ENCODE measurements at places on chromosomes 3 and 15.

- peak; percentile 68 for DNase-seq
Measured at GRCh38 chr3:186258968-186259367, 103.1 kb downstream of the DGKG start.

DNA sequence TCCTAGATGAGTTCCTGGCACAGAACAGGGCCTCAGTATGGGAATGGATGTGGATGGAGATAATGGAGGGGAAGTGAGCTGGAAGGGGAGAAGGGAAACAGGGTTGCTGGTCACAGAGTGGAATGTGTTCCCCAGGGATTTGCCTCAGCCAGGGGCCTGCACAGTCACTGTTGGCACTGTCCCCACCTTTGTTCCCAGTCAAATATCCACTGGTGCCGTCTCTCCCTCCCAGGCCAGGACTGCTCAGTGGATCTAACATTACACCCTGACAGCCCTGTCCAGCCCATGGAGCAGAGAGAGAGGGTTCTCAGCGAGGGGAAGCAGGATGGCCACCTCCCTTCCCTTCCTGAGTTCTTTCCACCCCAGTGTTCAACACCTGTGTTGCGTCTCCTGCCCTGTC, 1.5 kb upstream of the PPP1R2 start:
- DNase-seq = no peak

DNA sequence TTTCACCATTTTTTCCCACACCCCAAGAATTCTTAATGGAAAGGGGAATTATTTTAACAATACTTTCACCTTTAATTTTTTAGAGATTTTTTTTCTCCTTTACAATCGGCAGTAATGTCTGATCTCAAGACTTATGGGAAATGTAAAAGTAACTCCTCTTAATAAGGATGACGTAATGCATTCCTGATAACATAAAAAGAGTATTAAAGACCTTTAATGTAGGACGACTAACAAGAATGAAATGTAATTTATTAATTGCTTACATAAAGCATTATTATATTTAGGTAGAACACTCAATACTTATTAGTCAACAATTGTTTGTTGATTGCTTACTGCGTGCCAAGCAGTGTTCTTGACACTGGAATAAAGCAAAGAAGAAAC, 416.8 kb upstream of the NAALADL2 start:
- no peak for DNase-seq

DNA sequence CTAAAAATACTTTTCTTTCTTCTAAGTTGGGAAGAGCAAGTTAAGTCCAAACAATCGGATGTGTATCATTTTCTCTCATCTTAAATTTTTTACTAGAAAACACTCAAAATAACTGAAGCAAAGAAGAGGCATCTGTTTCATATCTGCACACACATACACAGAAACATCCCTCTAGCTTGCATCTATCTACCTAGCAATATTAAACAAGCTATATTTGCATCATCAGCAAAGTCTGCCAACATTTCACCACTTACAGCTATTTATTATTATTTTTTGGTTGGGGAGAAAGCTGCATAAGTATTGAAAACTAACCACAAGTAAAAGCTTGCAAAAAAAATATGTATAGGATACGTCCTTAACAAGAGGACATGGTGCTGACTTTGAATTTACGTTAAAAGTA, 1.9 kb downstream of the GOLIM4 start:
- no peak for DNase-seq

- DNase-seq = peak; percentile 95
Measured at GRCh38 chr15:85380217-85380811, at the start of gene AKAP13. AKAP13 (plus strand) TSS chr15:85380603; CDS start chr15:85485721, 105,118 bp downstream.

DNA sequence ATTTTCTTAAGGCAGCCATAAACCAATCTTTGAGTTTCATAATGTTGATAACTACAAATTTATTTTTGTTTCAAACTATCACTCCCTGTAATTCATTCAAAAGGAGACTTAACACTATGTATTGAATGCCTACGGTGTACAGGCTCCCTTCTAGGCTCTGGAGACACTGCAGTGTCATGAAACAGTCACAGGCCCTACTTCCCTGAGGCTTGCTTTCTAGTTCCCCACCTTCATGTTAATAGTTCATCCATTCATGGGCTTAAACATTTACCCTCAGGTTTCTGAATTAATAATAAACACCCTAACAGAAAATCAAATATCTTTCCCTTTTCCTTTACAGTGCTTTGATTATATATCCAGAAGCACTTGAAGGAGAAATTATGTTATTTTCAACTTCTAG, 168.7 kb downstream of the CHL1 start:
- no peak for DNase-seq

DNA sequence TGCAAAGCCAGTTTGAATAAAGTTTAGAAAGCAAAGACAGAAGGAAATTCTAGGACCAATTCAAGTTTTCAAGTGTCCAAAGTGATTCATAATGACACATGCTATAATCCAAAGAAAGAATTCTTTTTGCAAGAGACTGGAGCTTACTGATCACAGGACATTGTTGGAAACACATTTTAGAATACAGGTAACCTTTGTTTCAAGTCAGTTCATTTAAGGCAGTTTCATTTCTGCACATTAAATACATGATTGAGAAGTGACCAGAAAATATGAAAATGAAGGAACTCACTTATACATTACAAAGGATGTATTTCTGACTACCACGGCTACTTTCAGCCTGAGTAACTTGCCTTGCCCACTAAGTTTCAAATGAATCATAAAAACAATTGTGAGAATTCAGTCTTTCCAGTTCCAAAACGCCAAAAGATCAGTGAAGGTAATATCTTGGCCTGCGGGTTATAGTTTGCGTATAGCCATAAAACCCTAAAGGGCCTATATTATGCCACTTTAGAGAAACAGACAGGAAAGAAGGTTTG, 48.7 kb downstream of the PRICKLE2 start:
- DNase-seq = no peak

- no peak for DNase-seq
Measured at GRCh38 chr3:38773528-38773927, 42.5 kb downstream of the SCN10A start.

- DNase-seq = no peak
Measured at GRCh38 chr3:38707730-38708129, 58.2 kb upstream of the SCN5A start.

- DNase-seq = no peak
Measured at GRCh38 chr3:188488801-188489200, 334.8 kb downstream of the LPP start.

DNA sequence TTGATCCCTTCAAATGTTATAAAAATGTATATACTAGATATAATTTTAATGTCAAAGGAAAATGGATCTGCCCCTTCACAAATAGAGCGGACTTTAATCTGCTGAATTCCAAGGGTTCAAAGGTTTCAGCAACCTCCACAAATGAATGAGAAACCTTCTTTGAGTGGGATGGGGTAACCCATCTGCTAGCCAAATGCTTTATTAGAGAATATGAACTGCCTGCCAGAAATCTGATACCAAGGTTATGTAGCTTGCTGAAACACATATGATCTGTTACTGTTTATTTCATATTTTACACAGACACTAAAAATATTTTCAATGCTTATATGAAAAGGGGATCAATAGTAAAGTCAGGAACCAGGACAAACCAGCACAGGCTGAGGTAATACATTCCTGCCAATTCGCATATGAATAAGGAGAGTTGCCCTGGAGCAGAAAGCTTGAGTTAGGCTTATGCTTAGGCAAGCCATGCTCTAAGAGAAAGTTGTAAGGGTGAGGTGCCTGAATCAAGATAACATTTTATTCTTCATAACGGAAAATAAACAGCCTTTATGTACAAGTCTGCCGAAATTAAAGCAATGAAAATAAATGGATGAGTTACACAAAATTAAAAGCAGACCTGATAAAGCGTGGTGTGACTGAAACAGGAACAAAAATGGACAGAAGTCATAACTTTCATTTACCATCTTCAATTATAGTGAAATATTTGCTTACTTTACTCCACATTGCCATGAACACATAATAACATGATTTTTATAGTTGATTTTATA, 26.5 kb downstream of the PLOD2 start:
- no peak for DNase-seq

DNA sequence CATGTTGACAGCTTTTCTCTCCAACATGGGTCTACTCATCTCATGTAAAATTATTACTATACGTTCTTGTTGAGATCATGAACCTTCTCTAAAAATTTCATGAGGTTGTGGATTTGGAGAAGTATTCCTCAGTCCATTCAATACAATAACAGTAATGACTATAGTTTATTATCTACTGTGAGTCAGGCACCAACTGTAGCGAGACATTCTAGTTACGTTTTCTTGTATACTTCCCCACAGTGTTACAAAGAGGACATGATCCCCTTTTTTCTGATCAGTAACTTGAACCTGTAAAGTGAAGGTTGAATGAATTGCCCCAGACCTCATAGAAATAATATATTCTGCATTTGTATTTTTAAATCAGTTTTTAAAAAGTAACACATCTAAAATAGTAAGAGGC, 76.4 kb downstream of the AKAP13 start:
- DNase-seq = no peak

GRCh38 chr3:122937745-122938144, 89.8 kb downstream of the SEMA5B start:
- no peak for DNase-seq

GRCh38 chr15:42270551-42270950, 2.5 kb upstream of the GANC start:
- DNase-seq = no peak

GRCh38 chr3:160078533-160078932, 89.9 kb downstream of the IL12A start:
- no peak for DNase-seq

GRCh38 chr3:192904632-192905289, 12.9 kb downstream of the MB21D2 start:
- no peak for DNase-seq

DNA sequence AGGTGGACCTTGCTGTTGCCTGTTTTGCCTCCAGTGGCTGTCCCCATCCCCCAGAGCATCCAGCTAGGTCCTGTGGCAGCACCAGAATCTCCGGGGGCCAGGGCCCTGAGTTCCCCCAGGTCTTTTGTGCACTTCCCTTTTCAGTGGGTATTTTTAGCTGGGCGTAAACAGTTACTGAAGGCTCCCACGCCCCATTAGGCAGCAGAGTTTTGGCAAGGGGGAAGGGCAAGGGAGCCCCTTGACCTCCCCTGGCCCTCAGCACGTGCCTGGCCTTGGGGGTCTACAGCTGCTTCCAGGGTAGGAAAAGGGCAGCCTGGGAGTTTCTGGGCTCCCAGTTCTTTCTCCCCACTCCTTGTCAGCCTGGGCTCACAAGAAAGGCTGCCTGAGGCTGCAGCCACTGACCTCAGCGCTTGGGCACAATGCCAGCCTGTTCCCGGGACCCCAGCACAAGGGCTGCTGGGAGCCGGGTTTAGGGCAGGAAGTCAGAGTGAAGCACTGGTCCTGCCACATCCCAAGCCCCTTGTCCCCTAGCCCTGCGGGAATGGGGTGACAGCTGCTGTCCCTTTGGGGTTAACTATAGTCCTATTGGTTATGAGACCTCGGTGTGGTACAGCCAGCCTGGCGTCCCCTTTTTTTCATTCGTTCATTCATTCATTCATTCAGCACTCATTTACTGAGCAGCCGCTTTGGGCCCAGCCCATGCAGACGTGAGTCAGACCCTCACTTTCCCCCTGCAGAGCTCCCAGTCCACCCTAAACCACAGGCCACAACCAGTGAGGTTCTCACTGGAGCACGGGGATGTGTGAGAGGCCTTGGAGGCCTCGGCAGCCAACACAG, 8.4 kb downstream of the CSK start:
- DNase-seq = peak; percentile 87

DNA sequence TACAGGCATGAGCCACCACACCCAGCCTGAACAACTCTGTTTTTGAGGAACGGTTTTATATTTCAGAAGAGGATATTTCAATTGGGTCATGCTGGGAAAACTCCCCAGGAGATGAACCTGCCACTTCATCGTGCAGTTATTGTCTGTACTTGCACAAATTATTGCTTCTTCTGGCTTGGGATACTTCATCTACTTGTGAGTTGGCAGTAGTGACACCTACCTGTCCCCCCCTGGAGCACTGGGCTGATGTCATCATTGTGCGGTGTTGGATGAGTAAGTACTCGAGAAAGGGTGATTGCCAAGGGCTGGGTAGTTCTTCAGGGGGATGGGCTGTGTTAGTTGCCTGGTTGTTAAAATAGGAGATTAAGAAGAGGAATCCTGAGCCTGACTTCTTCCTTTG, 85.1 kb upstream of the SAMMSON start:
- no peak for DNase-seq

All from SK-N-SH (cell line).